ENCODE measurements at places on chromosomes 3 and 15. TPM values are rescaled to one million over a fixed set of nuclear protein-coding genes. Genes with fewer than 3 reads are reported as not detected.

The CCR1 gene
- not detected for total RNA-seq

The ALDH1L1 gene
- total RNA-seq, result not detected

The BFSP2 gene
- not detected for total RNA-seq

The LRRC31 gene
- total RNA-seq, result not detected

The MKRN2OS gene
- not detected for total RNA-seq

The FES gene
- 45.5 TPM for total RNA-seq

The DNASE1L3 gene
- 5.0 TPM for total RNA-seq

The CFAP100 gene
- not detected for total RNA-seq

The TSPAN3 gene
- 164 TPM for total RNA-seq

The LSMEM2 gene
- total RNA-seq, result not detected

The CD96 gene
- not detected for total RNA-seq

The ANKRD63 gene
- not detected for total RNA-seq

The SLC9A9 gene
- total RNA-seq, result 3.7 TPM

The PLAAT1 gene
- total RNA-seq, result 0.20 TPM

The GPR62 gene
- total RNA-seq, result not detected

The PP2D1 gene
- not detected for total RNA-seq

The PATL2 gene
- not detected for total RNA-seq

The SYNPR gene
- total RNA-seq, result not detected

The SST gene
- total RNA-seq, result not detected

The GCNT3 gene
- not detected for total RNA-seq

The FGF7 gene
- not detected for total RNA-seq

The GABRA5 gene
- not detected for total RNA-seq

Measured in lung microvascular endothelial cell (primary cell).